Putamen (tissue), 1 donor: ENCODE measurements at places on chromosomes 2 and 18.

- DNase-seq = no peak
These were observed 167.5 kb downstream of the ARL4C start for GRCh38 chr2:234329202-234329960.

DNA sequence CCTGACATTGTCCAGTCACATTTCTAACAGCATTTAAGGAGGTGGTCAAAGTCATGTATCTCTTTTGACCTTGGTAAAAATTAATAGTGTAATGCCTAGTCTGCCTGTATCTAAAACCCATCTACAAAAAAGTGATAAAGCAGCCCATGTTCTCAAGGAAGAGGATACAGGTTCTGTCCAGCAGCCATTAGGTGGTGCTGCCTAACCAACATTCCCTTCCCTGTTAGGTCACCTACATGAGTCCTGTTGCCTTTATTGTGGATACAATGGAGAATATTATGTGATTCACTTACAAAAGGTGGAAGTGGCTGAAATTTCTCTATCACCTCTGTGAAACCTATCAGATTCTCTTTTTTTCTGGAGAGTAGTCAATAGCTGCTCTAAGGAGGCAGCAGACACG lies 52.5 kb downstream of the AQP4 start:
- no peak for DNase-seq

- peak; percentile 34 for DNase-seq
These were observed 32.2 kb downstream of the PLEKHA3 start for GRCh38 chr2:178512484-178512883.

GRCh38 chr2:222743251-222743812 lies 71.9 kb downstream of the MOGAT1 start:
- DNase-seq = no peak

DNA sequence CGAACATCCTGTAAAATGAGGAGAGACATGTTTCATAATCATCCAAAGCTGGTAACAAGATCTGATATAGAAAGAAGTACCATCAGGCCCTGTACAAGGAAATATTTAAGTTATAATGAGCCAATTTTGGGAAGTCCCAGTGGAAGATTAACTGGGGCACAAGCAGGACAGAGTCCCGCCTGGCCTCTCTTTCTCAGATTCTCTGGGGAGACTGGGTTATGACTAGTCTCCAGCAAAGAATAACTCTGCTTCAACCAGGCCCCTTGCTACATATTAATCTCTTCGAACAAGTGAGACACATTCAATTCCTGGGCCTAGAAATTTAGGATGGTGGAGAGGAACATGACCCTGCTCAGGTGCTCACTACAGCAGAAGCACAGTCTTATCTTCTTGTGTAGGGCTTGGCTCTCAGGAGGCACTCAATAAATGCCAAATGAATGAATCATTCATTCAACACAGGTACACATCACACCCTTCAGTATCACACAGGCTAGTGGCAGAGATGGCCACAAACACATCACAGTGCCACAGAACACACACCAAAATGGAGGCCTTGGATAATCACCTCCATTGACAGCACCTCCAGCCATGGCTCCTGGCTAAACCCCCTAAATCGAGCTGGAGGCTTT lies 46.4 kb upstream of the RNF152 start:
- DNase-seq = no peak

GRCh38 chr2:241788572-241788971 lies 11.9 kb downstream of the GAL3ST2 start:
- no peak for DNase-seq

- peak; percentile 60 for DNase-seq
These were observed 144.1 kb downstream of the ZFP36L2 start for GRCh38 chr2:43082111-43082894.

DNA sequence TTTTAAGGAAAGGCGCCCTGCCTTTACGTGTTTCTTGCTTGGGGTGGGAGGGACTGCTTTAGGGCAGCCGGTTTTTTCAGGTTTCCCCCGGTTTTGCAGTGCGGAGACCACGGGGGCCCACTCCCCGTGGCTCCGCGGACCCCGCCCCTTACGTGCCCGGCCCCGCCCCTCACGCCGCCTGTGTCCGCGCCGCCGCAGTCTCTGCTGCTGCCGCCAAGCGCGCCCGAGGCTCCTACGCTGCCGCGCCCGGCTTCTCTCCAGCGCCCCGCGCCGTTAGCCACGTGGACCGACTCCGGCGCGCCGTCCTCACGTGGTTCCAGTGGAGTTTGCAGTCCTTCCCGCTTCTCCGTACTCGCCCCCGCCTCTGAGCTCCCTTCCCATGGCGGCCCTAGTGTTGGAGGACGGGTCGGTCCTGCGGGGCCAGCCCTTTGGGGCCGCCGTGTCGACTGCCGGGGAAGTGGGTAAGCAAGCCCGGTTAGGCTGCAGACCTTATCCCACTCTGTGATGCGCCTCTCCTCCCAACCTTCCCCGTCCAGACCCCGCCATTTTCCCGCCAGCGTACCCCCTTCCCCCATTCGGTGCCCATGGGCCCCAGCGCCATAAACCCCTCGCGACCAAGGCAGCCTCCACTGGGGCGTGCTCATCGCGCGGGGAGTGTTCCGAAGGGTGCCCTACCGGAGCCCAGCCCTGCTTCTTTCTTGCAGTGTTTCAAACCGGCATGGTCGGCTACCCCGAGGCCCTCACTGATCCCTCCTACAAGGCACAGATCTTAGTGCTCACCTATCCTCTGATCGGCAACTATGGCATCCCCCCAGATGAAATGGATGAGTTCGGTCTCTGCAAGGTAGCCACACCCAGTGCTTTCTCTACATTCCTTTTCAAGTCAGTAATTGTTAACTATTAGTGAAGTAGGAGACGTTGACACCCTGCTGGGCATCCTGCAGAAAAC lies at the start of gene CAD:
CAD (plus strand) TSS at position 197 of the 949 bp plus-strand sequence; CDS start at position 380, 183 bp downstream.
- DNase-seq = peak; percentile 85

DNA sequence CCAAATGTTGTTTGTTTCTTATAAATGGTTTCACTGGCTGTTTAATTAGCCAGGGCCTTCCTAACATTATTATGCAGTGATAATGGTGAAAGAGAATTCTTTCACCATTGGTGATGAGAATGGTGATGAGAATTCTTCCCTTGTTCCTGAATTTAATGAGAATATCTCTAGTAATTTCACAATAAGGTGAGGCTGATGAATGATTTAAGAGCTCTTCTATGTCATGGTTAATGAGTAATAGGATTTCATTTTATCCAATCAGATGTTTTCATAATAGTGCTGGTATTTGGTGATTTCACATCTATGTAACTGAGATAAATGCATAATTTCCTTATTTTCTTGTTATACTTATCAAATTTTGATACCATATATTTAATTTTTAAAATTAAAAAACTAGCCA lies 535.7 kb upstream of the ZEB2 start:
- no peak for DNase-seq

DNA sequence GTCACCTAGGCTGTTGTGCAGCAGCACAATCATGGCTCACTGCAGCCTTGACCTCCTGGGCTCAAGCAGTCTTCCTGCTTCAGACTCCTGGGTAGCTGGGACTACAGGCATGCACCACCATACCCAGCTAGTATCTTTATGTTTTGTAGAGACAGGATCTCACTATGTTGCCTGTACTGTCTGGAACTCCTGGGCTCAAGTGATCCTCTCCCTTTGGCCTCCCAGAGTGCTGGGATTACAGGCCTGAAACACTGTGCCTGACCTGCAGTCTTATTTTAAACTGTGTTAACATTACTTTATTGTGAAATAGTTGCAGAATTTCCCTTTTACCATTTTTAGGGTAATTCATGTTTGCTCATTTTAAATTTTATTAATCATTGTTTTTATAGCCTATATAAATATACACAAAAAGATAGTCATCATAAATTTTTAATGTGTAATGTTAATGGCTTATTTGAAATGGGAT lies 24.6 kb downstream of the EML4 start:
- DNase-seq = no peak

DNA sequence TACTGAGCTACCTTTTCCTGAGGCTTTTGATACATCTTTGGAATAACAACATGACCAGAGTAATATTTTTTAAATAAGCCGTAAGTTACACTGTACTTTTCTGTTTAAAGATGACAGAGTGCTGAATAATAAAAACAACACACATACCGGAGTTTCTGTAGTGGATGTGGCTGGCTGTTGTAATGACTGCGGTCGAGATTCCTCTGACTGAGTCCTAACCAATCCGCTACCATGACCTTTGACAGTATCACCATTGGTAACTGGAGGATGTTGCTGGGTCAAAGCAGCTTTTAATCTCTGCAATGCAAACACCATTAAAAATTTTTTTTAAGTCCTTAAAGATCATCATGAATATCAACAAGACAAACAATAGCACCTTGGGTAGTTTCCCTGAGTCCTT lies 70.7 kb downstream of the ATF2 start:
- no peak for DNase-seq

GRCh38 chr18:56233595-56233994 lies 404.8 kb downstream of the TXNL1 start:
- peak; percentile 24 for DNase-seq

GRCh38 chr2:42092084-42092996 lies 44.5 kb downstream of the PKDCC start:
- no peak for DNase-seq

GRCh38 chr2:57885742-57886141 lies 160.9 kb upstream of the VRK2 start:
- DNase-seq = no peak

GRCh38 chr2:54455563-54456361 lies at the start of gene SPTBN1:
TSS of gene SPTBN1 (plus strand) at chr2:54456327. CDS start at chr2:54526419, 70,092 bp downstream.
- DNase-seq = peak; percentile 95

DNA sequence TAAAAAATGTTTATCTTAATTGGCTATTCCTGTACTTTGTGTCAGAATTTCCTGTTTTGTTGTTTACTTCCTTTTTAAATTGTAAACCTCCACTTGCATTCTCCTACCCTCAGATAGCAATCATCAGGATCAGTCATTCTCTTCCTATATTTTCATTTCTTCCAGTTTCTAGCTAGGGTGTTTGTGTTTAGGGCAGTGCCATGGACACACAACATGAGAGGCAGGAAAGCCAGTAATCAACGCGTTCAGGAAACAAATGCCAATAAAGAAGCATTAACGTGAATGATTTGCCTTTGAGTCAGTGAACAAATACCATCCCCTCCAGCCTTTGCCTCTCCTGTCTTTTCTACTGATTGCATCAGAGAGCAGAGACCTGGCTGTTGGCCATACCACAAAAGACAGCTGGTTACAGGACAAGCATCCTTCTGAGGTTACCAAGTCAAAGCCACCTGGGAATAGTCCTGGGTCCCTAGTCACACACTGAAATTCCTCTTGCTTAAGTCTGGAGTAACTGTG lies 56.7 kb upstream of the FHL2 start:
- DNase-seq = peak; percentile 3

DNA sequence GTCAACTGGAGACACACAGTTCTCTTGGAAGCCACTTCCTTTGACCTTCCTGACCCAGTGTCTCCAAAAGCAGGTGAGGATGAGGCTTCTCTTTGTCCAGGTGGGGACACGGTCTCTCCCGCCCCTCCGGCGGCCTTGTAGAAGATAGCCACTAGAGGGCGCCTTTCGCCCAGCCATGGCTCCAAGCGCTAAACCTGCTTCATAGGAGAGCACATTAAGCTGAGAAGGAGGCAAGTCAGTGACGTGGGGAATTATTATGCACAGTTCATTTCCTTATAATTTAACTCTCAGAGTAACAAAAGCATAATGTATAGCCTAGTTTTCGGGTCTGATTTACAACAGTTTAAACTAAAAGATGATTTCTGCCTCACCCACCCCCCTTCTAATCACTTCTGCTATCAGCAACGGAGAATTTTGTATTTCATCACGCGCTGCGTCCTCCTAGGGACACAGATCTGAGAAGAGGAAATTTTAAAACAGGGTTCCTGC lies 208.7 kb downstream of the ICOS start:
- DNase-seq = peak; percentile 53

DNA sequence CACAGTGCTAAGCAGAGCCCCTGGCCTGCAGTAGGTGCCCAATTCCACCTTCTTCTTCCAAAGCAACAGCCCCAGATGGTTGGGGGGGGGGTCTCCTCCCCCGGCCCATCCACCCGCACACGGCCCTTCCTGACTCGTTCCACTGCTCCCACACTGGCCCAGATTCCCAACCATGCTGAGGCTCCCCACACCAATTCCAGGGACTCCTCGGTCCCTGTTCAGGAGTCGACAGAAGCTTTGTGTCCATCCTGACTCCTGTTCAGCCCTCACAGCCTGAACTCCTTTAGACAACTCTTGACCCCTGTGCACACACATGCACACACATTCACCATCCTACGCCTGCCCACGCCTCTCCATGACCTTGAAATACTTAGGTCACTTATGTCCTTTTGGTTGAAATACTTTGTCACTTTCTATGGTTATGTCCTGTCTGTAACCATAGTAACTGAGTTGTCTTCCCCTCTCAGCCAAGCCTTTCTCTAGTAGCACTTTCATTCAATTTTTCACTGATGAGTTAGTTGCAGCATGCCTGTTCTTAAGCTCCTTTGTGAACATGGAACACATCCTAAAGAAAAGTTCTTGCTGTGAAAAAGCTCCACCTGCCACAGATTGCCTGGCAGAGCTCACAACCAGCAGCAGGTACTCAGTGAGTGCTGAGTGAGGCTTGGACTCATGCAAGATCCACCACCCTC lies 225.8 kb downstream of the SEPTIN10 start:
- DNase-seq = no peak

- no peak for DNase-seq
These were observed 137.0 kb downstream of the BCL11A start for GRCh38 chr2:60416221-60417008.

DNA sequence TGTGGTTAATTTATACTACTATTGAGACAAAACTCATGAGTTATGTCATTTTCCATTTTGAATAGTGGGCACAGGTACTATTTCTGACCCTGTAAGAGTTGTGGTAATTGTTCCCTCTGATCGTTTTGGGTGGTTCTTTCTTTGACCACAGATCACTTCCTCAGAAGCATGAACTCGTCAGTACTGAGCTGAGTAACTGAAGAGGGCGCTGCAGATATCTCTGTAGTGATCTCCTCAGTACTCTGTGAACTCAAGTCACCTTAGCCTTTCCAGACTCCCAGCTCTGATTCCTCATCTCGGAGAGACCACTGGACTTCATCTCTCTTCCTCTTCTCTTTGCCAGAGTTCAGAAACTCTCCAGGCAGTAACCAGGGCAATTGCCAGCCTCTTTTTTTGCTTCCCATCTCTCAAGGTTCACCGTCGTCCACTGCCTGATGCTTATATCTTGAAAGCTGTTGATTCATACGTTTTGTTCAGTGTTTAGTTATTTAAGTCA lies 9.4 kb upstream of the IL1RL1 start:
- no peak for DNase-seq

DNA sequence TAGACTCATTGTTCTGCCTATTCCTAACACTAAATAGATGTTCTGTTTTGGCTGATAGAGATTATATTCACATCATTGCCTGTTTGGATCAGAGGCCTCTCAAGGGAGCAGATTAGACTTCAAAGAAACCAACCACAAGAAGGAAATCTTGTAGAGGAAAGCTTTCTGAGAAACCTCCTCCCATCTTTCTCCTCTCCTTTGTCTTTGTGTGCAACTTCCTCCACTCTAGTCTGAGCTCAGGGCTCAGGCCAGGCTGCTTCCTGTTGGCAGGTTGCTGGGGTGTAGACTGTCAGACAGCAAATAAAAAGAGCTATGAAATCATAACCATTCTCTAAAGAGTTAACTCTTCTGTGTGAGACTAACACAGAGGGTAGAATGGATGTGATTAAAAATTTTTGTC lies 113.0 kb downstream of the TGFA start:
- no peak for DNase-seq

- no peak for DNase-seq
These were observed 71.9 kb downstream of the WDR7 start for GRCh38 chr18:56723068-56723467.

GRCh38 chr2:143524559-143525401 lies 395.6 kb downstream of the ARHGAP15 start:
- no peak for DNase-seq
